ENCODE measurements at places on chromosomes 4 and X. TPM values are rescaled to one million over a fixed set of nuclear protein-coding genes. Genes with fewer than 3 reads are reported as not detected.

The NPY1R gene
- 0.14 TPM for total RNA-seq

The FAM9B gene
- total RNA-seq, result not detected

The MAGEB10 gene
- not detected for total RNA-seq

The PSMD10 gene
- 76.5 TPM for total RNA-seq

The FOXR2 gene
- total RNA-seq, result not detected

The HSFX1 gene
- total RNA-seq, result 0.37 TPM

The ETDA gene
- not detected for total RNA-seq

The EPHA5 gene
- 0.30 TPM for total RNA-seq

The SLC25A4 gene
- total RNA-seq, result 15.6 TPM

The LAP3 gene
- total RNA-seq, result 47.0 TPM

The CLIC2 gene
- total RNA-seq, result 0.19 TPM

The ZFP92 gene
- 0.56 TPM for total RNA-seq

The DHRSX gene
- 41.0 TPM for total RNA-seq

The UGT2B7 gene
- total RNA-seq, result 0.22 TPM

The XAGE2 gene
- not detected for total RNA-seq

The GLRA2 gene
- not detected for total RNA-seq

The IDS gene
- total RNA-seq, result 95.3 TPM

The SRPX gene
- 9.7 TPM for total RNA-seq

The SCML1 gene
- total RNA-seq, result 5.2 TPM

The ARR3 gene
- total RNA-seq, result not detected

The PAGE1 gene
- total RNA-seq, result not detected

The GLRA3 gene
- total RNA-seq, result not detected

The C4orf51 gene
- not detected for total RNA-seq

The PCDH18 gene
- not detected for total RNA-seq

The ALAS2 gene
- total RNA-seq, result not detected

The JADE3 gene
- 14.6 TPM for total RNA-seq

The CFP gene
- total RNA-seq, result 0.53 TPM

The STIM2 gene
- total RNA-seq, result 13.1 TPM

The ALB gene
- total RNA-seq, result 0.16 TPM

The PNMA6A gene
- total RNA-seq, result 5.4 TPM

The HHIP gene
- 0.76 TPM for total RNA-seq

The SSX4B gene
- not detected for total RNA-seq

The MAGEB1 gene
- total RNA-seq, result not detected

The VSIG4 gene
- not detected for total RNA-seq

The SERTM2 gene
- not detected for total RNA-seq

The GEMIN8 gene
- 9.9 TPM for total RNA-seq

The XIAP gene
- 27.9 TPM for total RNA-seq

The IGSF1 gene
- total RNA-seq, result 0.28 TPM

The PDGFRA gene
- 0.45 TPM for total RNA-seq

The MND1 gene
- total RNA-seq, result 11.6 TPM

The SEC31A gene
- 80.3 TPM for total RNA-seq
